ENCODE measurements at places on chromosomes 16 and 17. TPM values are rescaled to one million over a fixed set of nuclear protein-coding genes. Genes with fewer than 3 reads are reported as not detected.
A peak's percentile ranks its signal among the peaks of the same experiment; 100 is the strongest.

- no peak overlapping the region for H3K4me3 ChIP-seq
- H3K27ac ChIP-seq, result no peak overlapping the region
- peak; percentile 72 for DNase-seq
Observed at GRCh38 chr17:74282587-74283370, 8.7 kb downstream of the DNAI2 start.

DNA sequence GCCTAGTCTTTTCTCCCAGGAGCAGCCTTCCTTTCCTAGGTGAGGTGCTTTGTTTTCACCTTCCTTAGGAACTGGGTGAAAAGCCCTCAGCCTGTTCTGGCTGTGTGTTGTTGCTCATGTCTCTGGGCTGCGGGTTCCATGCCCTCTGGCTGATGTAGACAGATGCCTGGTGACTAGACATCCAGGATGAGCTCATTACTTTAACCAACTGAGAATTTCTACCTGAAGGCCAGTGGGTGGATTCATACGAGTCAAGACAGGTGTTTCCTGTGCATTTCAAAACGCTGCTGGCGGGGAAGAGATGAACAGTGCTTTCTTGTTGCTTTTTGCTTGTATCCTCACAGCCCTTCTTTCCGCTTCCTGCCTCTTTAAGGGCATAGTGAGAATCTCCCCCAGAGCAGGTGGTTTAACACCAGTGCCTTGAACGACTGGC is 22.3 kb downstream of the SAP30BP start:
- H3K4me3 ChIP-seq, result no peak overlapping the region
- H3K4me1 ChIP-seq, result no peaks in the 10 kb centered on the region
- H3K27me3 ChIP-seq, result no peaks in the 10 kb centered on the region

- peaks cover 3% of the 10 kb centered on the region for H3K27me3 ChIP-seq
- H3K27ac ChIP-seq, result no peak overlapping the region
- peaks cover 3% of the 10 kb centered on the region for H3K36me3 ChIP-seq
- no peak for DNase-seq
- no peak overlapping the region for H3K4me3 ChIP-seq
Observed at GRCh38 chr16:5070431-5071186, 1.0 kb upstream of the ALG1 start.

DNA sequence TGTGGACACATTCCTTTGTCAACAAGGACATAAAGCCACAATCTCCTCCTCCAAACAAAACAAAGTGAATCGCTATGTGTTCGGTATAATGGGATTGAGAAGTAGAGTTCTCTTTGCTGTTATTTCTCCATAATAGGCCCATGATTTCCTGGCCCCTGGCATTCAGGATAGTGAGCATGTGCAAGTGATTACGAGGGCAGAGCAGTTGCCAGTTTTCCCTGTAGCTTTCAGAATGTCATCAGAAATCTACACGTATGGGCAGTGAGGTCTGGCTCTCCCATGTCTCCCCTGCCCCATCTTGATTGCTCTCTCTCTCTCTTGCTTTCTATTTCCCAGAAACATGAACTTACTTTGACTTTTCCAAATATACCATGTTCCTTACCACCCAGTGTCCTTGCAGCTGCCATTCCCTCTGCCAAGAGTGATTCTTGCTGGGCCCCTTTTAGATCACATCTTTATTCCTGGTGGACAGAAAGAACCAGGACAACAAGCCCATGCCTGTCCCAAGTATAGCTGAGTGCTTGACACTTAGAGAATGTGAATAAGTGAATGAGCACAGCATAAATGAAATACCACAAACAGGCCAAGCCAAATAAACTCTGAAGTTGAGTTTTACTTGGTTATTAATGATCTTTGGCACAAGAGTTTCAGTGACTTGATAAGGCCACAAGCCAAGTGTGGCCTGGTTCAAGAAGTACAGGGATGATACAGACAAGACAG is 273.1 kb downstream of the CDH13 start:
- H3K27ac ChIP-seq, result no peak overlapping the region
- peak; percentile 5 for DNase-seq
- no peaks in the 10 kb centered on the region for H3K36me3 ChIP-seq
- H3K4me1 ChIP-seq, result no peaks in the 10 kb centered on the region
- H3K27me3 ChIP-seq, result no peaks in the 10 kb centered on the region

DNA sequence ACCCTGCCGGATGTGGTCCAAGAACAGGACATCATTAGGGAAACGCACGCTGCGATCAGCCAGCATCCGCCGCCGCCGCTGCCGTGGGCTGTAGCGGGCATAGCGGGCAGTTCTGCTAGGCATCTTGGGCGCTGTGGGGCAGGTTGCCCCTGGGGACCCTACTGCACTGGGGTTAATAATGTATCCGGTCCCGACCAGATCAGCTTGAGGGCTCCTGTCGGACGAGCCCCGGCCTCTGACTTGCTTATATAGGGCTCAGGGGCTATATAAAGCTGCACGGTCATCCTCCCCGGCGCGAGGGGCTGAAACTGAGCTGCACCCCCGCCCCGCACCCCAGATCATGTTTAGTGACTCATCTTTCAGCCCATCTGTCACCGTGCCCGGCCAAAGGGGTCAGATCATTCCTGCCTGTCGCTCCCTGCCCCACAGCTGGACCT is at the start of gene PPP1R27:
TSS of gene PPP1R27 (minus strand) at position 220 of the 437 bp plus-strand sequence. CDS start at position 123, 97 bp downstream.
- H3K27ac ChIP-seq, result peak within 1 kb of the TSS; percentile 95
- peaks cover 7% of the 10 kb centered on the region for H3K4me1 ChIP-seq
- H3K36me3 ChIP-seq, result no peaks in the 10 kb centered on the region
- DNase-seq, result no peak
- peak within 1 kb of the TSS; percentile 78 for H3K4me3 ChIP-seq

DNA sequence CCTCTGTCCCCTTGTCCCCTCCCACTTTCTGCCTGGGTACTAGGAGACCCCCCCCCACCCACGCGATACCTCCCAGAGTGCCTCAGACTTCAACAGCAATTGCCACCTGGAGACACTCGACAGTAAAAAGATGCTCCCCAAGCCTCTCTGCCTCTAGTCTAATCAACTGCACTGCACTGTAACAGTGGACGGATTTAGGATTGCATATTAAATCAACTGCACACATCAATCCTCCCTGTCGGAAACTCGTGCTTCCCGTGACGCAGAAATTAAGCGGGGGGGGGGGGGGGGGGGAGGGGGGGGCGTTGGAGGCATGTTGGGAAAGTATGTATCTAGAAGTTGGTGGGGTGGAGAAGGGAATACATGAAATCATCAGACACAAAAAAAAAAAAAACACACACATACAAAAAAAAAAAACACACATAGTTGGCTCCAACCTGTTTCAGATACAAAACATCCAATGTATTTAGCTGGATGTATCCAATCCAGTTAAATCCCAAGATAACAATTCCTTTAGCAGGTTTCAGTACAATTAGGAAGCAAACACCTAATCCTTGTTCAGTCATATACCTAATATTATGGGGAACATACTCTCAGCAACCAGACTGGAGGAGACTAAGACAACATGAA is 29.7 kb downstream of the FAM222B start:
- H3K36me3 ChIP-seq, result no peaks in the 10 kb centered on the region
- H3K4me3 ChIP-seq, result peak overlapping the region; percentile 81
- H3K27me3 ChIP-seq, result no peaks in the 10 kb centered on the region
- peak overlapping the region; percentile 98 for H3K27ac ChIP-seq

- no peaks in the 10 kb centered on the region for H3K36me3 ChIP-seq
- peaks cover 11% of the 10 kb centered on the region for H3K27me3 ChIP-seq
- no peak overlapping the region for H3K4me3 ChIP-seq
- H3K27ac ChIP-seq, result no peak overlapping the region
- no peak for DNase-seq
- H3K4me1 ChIP-seq, result no peaks in the 10 kb centered on the region
Observed at GRCh38 chr16:86726340-86726739, 148.0 kb downstream of the FOXL1 start.

The VEZF1 gene
- 37.0 TPM for total RNA-seq

The PROCA1 gene
- total RNA-seq, result 2.6 TPM

The TBC1D3C gene
- total RNA-seq, result 1.3 TPM

The MAF gene
- 27.7 TPM for total RNA-seq

The FOXL1 gene
- total RNA-seq, result 24.1 TPM

The STAC2 gene
- under 0.01 TPM for total RNA-seq

The LMF1 gene
- total RNA-seq, result 10.0 TPM
